ENCODE measurements at places on chromosomes 5 and 9.

DNA sequence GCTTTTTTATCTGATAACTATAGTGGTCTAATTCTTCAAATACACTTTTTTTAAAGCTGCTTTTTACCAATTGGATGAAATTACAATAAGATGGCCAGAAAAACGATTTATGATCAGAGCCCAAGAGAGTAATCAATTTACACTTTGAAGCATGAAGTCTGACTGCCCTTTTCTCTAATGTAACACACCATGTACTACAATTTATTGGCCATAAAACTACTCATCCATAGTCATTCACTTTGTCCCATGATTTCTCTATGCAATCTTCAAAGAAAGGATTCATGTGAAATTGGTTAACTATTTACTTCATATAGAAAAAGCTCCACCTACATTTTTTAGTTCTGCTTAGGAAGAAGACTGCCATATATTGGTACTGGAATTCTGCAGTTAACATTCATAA is 73.6 kb upstream of the CAST start:
- no peak for DNase-seq

DNA sequence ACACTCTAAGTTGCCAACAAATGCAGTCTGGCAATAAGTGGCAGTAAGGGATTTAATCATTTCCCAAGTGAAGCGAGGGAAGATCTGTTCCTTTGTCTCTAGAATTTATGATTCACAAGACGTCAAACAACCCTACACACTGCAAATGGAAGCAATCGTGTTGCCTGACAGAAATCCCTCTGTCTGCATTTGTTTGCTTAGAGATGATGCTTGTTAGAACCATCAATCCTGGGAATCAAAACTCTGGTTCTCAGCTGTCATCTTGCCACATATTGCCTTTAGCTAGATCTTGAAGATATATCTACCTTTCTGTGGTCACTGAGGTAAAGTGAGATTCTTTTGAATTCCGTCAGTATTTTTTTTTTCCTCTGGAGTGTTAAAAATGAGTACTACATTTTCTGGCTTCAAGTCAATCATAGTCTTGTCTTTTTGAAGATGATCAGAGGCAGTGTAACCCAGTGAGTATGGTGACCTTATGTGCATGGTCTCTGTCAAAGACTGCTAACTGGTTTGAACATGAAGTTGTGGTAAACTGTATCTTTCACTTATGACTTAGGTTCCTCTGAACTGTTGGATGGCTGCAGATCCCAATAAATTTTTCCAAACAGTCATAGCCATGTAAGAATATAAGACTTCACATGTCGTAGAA is 106.4 kb upstream of the STARD4 start:
- DNase-seq = no peak

DNA sequence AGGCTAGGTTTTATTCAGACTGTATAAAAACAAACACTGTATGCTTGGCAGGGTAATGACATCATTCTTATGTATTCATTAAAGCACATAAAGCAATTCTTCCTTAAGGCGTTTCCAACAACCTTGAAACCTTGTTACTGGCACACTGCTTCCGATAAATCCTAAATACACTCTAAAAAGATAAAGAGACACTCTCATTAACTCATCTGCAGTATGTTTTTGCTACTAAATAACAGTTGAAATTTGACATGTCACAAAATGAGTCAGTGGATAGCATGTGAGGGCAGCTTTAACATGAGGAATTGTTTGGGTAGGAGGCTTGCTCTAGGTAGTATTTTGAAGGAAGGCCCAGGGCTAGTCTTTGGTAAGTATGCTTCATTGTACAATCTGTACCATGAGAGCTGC is 13.7 kb downstream of the YIPF5 start:
- no peak for DNase-seq

DNA sequence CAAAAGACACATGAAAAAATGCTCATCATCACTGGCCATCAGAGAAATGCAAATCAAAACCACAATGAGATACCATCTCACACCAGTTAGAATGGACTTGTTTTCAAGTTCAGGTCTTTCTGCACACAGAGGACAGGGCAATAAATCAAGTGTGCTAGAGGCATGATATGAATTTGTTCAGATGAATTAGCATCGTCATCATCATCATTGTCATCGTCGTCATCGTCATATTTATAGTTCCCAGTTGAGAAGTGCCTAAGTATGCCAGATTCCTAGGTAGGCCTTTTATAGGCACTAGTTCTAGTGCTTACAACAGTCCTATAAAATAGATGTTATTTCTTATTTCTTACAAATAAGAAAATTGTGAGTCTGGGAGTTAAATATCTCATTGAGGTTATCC is 34.7 kb upstream of the RASEF start:
- no peak for DNase-seq

GRCh38 chr5:120052916-120053828 is 410.9 kb upstream of the PRR16 start:
- DNase-seq = no peak

DNA sequence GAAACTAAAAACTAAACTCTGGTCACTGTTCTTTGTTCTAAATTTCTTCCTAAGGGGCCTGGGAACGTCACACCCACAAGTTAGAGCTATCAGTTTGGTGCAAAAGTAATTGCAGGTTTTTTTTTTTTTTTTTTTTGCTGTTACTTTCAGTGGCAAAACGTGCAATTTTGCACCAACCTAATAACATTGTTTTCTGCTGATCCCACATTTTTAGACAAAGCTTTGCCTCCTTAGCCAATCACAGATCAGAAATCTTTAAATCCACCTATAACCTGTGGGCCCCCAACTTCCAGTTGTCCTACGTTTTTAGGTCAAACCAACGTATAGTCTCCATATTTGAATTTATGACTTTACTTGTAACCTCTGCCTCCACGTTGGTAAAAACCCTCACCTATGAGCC is 11.1 kb upstream of the MED10 start:
- DNase-seq = no peak

DNA sequence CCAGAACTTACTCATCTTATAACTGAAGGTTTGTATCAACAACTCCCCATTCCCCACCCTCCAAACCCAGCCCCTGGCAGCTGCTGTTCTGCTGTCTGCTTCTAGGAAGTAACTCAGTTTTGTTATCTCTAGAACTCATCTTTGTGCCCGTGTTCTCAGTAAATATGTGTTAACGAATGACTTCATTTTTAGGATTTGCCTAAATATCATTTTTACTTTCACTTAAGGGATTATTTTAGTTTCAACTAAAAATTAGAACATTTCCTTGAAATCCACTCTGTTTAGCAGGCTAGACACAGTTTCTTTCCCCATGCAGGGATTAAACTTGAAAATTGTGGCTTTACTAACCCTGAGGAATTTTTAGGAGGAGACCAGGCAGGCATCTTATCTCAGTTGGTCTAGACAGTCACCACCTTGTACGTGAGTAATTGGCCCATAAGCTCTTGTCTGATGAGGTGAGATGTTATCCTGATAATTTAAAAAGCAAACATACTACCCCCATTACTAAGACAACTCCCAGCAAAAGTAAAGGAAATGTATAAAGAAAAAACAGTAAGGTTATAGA is 68.2 kb upstream of the TNFAIP8 start:
- DNase-seq = no peak

- no peak for DNase-seq
These were observed 119.1 kb downstream of the DOCK2 start for GRCh38 chr5:169756071-169756765.

DNA sequence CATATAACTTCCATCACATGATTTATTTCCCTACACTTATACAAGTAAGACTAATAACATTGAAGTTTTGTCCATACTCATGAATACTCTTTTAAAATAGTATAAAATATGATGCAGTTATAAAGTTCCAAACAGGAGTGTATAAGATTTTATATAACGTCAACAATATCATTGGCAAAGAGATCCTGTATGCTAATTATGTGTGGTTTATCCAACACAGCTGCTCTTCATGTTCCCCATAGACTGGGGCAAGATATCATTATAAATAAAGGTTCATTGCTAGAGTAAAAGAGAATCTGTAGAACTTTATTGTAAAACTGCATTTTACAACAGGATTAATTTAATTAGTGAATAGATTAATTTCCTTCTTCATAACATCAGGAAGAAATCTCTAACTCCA is 16.9 kb downstream of the CDH9 start:
- no peak for DNase-seq

- no peak for DNase-seq
These were observed 240.4 kb downstream of the GLIS3 start for GRCh38 chr9:4059437-4059836.

Data from NCI-H774 (cell line).